ENCODE measurements at places on chromosomes 13 and 19. TPM values are rescaled to one million over a fixed set of nuclear protein-coding genes. Genes with fewer than 3 reads are reported as not detected.

Gene MEIS3
- 2.9 TPM for total RNA-seq

Gene SMIM44
- not detected for total RNA-seq

Gene FAM124A
- 0.46 TPM for total RNA-seq

Gene TNFRSF19
- 4.1 TPM for total RNA-seq

Gene N4BP2L1
- total RNA-seq = 0.34 TPM

Gene ZNF534
- not detected for total RNA-seq

DNA sequence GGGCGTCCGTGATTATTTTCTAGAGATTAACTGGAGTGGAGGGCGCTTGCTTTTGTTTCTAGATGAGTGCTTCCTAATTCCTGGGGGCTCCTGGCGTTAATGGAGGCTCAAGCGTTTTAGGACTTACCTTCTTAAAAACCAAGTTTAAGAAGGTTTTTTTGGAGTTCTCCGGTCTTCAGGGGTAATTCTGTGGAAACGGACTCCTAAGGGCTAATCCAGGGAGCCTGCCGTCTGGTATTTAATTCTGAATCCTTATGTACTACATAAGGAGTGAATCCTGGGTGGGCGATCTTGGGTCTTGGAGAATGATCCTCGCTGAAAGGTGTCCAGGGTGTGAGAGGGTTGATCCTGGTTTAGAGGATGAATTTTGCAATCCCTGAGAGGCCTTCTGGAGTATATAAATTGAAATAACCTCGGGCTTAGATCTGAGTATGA, 357 bp downstream of the RPS11 start:
- DNase-seq = no peak

DNA sequence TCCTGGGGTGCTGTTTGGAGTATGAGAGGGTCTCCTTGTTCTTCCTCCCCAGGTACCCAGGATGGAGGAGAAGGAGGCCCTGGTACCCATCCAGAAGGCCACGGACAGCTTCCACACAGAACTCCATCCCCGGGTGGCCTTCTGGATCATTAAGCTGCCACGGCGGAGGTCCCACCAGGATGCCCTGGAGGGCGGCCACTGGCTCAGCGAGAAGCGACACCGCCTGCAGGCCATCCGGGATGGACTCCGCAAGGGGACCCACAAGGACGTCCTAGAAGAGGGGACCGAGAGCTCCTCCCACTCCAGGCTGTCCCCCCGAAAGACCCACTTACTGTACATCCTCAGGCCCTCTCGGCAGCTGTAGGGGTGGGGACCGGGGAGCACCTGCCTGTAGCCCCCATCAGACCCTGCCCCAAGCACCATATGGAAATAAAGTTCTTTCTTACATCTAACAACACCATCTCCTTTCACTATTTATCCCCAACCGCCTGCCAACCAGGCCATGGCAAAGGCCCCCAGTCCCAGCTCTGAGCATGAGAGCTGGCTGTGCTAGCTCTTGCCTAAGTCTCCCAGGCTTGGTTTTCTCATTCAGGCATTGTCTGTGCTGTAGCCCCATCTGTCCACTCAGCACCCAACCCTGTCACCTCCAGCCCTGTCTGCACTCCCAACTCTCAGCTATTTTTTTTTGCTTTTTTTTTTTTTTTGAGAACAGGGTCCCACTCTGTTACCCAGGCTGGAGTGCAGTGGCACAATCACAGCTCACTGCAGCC, 11.2 kb downstream of the DKKL1 start:
- no peak for DNase-seq

- peak; percentile 4 for DNase-seq
These were observed 8.5 kb upstream of the CA11 start for GRCh38 chr19:48654299-48655059.

- DNase-seq = no peak
These were observed at the start of gene VAV1 for GRCh38 chr19:6772028-6772865. TSS of gene VAV1 (plus strand) at chr19:6772708. CDS start at chr19:6772808, 100 bp downstream.

DNA sequence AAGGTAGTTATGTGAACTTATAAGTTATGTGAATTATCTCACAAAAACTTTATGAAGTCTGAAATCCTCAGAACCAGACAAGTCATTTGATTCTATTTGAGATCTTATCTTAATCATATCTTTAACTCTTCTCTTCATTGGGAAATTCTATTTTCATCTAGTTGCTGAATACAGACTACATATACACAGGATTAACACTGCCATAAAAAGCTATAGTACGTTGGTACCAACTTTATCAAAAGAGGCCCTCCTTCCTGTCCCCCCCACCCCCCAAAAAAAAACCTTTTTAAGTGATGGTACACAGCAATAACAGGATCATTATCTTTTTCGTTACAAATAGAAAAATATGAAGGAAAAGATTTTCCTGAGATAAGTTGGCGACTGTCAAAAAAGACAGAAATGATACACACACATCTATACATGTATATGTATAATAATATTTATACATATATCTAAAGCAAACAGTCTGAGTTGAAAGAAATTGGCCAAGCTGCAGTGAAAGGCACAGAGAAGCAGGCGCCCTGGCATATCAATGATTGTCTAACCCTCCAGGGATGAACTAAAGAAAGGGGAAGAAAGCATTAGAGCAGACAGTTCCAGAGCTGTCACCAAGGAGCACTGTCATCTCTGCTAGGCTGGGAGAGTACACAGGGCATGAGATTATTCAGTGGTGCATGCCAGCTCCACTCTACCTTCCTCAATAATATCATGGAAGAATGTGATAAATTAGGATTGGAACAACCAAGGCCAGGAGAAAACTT, 116.7 kb downstream of the KLF12 start:
- DNase-seq = no peak

DNA sequence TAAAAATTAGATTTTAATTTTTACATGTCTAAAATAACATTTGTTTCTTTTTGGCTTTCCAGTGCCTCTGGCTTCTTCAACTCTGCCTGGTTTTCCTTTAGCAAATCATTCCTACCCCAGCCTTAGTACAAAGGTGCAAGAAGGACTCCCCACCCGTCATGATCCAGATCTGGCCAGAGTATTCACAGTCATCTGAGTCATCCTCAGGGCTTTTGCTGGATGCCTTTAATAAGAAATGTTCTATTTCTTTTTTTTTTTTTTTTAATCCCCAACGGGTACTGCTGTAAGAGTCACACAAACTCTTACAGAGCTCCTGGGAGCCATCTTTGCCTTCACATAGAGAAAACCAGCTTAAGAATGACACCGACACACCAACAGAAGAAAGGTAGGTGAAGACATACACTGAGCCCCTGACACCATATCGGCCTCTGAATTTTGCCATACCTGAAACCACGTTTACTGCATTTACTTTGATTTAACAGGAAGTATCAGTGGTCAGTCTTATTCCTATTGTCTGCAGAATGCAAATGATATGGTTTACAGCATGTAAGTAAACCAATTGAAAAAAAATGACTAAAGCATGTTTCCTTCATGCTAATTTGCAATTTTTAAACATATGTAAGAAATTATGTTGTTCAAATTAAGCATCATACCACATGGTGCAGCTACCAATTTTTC, 184.4 kb downstream of the NALCN start:
- no peak for DNase-seq

GRCh38 chr19:58394821-58395219, 636 bp upstream of the RNF225 start:
- DNase-seq = peak; percentile 28

- peak; percentile 83 for DNase-seq
These were observed 21.0 kb upstream of the DPP9 start for GRCh38 chr19:4744451-4745174.

GRCh38 chr19:19399733-19400433, 5.6 kb upstream of the GATAD2A start:
- DNase-seq = peak; percentile 32

DNA sequence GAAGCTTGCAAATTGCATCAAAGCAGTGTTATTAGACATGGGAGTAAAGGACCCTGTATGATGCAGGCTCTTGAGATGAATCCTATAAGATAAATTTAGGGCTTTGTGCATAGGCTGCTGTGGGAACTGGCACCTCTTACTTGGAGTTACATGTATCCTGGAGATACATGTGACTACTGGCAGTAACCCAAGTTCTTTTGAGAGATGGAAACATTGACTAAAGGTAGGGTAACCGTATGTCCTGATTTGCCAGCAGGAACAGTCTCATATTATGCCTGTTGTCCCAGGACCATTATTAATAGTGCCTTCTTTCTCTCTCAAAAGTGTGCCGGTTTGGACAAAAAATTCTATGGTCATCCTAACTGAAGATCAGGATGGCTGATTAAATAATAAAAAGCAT, 195.4 kb downstream of the LACC1 start:
- DNase-seq = no peak

DNA sequence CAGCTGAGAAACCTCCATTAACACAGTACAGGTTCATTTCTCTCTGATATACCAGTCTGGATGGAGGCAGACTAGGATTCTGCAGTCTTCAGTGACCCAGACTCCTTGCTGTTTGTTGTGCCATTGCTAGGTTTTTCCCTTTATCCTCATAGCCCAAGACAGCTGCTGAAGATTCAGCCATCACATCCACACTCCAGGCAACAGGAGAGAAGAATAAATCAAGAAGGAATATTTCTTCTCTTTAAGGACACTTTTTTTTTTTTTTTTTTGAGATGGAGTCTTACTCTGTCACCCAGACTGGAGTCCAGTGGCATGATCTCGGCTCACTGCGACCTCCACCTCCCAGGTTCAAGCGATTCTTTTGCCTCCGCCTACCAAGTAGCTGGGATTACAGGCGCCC, 14.3 kb downstream of the CLPTM1 start:
- DNase-seq = no peak

GRCh38 chr19:42172261-42172660, 40.0 kb upstream of the POU2F2 start:
- no peak for DNase-seq

DNA sequence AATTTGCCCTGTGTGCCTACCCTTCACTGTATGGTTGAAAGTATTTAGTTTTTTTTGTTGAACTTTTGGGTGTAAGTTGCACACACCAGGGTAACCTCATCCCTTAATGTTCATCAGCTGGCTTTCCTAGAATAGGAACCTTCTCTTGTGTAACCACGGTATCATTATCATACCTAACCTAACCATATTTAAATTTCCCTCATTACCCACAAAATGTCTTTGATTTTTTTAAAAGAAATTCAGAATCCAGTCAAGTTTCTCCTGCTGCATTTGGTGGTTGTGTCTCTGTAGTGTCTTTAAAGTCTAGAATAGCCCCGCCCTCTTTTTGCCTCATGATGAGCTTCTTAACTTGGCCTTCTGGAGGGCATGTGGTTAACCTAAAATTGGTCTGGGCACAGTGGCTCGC, 80.3 kb downstream of the RYR1 start:
- DNase-seq = no peak

- no peak for DNase-seq
These were observed 359.3 kb downstream of the EFNB2 start for GRCh38 chr13:106176117-106176516.

DNA sequence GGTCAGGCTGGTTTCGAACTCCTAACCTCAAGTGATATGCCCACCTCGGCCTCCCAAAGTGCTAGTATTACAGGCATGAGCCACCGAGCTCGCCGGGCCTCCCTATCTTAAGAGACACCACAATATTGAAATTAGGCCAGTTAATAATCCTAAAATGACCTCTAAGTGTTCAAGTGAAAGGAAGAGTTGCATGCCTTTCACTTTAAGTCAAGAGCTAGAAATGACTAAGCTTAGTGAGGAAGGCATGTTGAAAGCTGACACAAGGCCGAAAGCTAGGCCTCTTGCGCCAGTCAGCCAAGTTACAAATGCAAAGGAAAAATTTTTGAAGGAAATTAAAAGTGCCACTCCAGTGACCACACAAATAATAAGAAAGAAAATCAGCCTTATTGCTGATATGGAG, 144.5 kb upstream of the FNDC3A start:
- no peak for DNase-seq

All from Daoy (cell line).